ENCODE measurements at places on chromosomes 1 and 21.

DNA sequence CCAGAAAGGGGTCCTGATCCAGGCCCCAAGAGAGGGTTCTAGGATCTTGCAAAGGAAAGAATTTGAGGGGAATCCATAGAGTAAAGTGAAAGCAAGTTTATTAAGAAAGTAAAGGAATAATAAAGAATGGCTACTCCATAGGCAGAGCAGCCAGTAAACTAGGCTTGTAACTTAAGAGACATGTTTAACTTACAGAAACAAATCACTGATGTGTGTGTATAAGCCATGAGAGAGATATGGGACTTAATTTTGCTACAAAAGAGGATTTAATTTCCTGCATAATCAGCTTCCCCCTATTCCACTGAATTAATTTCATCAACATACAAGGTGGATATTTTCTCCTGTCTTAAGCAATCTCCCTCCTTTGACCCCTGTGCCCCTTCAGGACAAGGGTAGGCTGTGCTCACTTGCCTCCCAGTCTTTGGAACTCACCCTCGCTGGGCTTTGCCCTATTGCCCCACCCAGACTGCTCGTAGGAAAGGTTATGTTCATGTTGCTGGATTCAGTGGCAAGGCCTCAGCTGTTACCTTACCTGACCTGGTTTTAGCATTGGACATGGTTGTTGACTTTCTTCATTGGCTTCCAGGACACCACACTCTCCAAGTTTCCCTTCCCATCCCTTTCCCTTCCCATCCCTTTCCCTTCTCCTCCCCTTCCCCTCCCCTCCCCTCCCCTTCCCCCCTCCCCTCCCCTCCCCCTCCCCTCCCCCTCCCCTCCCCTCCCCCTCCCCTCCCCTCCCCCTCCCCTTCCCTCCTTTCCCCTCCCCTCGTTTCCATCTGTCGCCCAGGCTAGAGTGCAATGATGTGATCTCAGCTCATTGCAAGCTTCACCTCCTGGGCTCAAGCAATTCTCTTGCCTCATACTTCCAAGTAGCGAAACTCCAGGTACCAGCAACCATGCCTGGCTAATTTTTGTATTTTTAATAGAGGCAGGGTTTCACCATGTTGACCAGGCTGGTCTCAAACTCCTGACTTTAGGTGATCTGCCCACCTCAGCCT is 44.6 kb downstream of the TBCE start:
- DNase-seq = no peak

DNA sequence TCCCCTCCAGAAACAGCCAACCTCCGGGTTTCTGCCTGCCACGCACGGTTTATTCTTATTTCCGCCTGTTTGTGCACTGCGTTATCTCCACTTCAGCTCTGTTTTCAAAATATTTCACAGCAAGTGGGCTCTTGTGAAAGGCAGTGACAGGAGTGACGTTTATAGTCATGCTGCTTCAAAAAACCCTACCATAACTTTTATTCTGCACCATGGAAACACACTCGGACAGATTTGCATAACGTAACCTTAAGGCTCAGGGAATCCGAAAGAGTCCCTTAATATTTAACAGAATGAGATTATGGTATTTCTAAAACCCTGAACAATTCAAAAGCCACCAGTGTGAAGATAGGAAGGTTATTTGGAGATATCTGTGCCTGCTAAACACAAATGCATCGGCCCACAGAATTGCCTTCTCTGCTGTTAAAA is 782 bp upstream of the SDE2 start:
- peak; percentile 65 for DNase-seq

GRCh38 chr1:10765304-10765703 is 31.1 kb downstream of the CASZ1 start:
- DNase-seq = no peak

GRCh38 chr1:206002871-206003801 is at the start of gene RAB7B:
Gene RAB7B (minus strand): TSS chr1:206003395. CDS start chr1:205994135, 9,260 bp downstream.
- DNase-seq = no peak

- DNase-seq = no peak
Observed at GRCh38 chr1:226993814-226994585, 53.9 kb downstream of the COQ8A start.

- no peak for DNase-seq
Observed at GRCh38 chr1:73839922-73840321, 358.1 kb downstream of the LRRIQ3 start.

DNA sequence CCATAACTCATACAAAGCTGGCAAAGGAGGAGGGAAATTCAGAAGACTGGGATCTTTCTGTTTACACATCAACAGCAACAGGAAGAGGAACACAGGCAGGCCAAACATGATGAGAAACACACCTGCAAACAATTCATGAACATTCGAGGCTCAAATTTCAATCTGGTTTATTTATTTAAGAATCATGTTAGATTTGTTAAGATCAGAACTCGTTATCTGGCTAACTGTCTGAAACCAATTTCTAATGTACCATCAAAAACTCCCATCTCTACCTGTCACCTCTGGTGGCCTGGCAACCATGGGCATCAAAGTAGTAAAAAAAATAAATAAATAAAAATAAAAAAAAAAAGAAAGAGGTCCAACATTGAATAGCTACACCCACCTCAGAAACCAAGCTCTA is 9.8 kb downstream of the LBR start:
- DNase-seq = no peak

DNA sequence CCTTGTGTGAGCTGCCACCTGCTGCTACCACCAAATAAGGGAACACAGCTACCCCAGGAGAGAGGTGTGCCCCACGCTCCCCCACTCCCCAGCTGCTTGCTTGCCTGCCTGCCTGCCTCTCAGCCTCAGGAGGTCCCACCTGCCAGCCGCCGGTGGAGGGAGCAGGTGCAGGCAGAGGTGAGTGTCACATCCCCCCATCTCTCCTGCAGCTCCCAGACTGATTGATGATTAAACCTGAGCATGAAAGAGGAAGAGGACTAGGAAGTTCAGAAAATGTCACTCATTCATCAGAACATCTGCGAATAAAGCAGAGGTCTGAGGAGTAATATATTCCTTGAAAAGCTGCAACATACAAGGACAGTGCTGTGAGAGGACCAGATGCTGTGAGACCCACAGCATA is 58.6 kb upstream of the HIVEP3 start:
- peak; percentile 25 for DNase-seq

GRCh38 chr1:27148591-27148990 is 6.3 kb downstream of the SLC9A1 start:
- DNase-seq = no peak

- peak; percentile 26 for DNase-seq
Observed at GRCh38 chr21:17784180-17784598, 35.0 kb downstream of the C21orf91 start.

DNA sequence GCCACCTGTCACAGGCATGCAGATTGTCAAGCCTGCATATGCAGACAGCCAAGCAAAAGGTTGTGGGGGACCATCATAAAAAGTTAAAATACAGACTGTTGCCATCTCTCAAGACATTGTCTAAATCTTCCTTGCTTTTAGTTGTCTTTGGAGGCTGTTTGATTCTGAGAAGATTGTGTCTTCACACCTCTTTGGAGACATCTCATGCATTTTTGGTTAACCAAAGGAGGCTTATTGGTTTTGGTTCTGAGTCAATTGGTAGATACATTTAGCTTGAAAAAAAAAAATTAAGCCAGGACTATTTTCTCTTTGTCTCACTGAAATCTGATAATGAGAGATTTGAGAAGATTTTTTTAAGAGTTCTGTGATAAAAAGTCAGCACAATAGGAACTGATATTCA is 217.6 kb downstream of the LYPLAL1 start:
- no peak for DNase-seq

GRCh38 chr1:92317836-92318493 is 19.1 kb downstream of the RPAP2 start:
- no peak for DNase-seq

Data from GM10248 (cell line).